Jurkat, Clone E6-1 (cell line): ENCODE measurements at places on chromosomes 1 and 21.

- no peak for DNase-seq
These were observed 12.3 kb downstream of the COLGALT2 start for GRCh38 chr1:184025242-184025675.

GRCh38 chr1:3774946-3775489, 2.5 kb downstream of the SMIM1 start:
- DNase-seq: no peak

- DNase-seq: no peak
These were observed 131.8 kb upstream of the IPO9 start for GRCh38 chr1:201697174-201697573.

DNA sequence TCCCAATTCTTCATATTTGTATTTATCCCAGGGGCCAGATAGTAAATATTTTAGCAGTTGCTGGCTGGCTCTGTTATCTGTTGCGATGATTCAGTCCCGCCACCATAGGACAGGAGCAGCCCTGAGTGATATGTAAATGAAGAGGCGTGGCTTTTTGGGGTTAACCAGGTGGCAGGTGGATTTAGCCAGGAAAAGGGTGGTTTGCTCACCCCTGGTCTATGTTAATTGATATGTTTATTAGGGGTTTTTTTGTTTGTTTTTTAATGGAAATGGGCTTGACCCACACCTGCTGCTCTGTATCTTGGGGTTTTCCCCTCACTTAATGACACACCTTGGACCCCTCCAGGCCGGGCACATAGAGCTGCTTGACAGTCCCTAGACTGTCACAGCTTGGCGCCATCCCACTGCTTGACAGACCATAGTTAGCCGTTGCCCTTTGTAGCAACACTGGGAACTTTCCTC, 62.8 kb downstream of the PIK3CD start:
- no peak for DNase-seq

GRCh38 chr1:12527564-12527963, 90.4 kb downstream of the DHRS3 start:
- no peak for DNase-seq

- DNase-seq: no peak
These were observed 9.9 kb downstream of the CRP start for GRCh38 chr1:159704481-159704880.

GRCh38 chr1:18947570-18947969, 8.9 kb downstream of the IFFO2 start:
- no peak for DNase-seq

GRCh38 chr1:238469146-238469631, 578.5 kb upstream of the ZP4 start:
- no peak for DNase-seq

- DNase-seq: no peak
These were observed 31.4 kb downstream of the OLFM3 start for GRCh38 chr1:101965341-101965740.

- DNase-seq: no peak
These were observed 1017.9 kb downstream of the ADGRL2 start for GRCh38 chr1:82818586-82818985.

DNA sequence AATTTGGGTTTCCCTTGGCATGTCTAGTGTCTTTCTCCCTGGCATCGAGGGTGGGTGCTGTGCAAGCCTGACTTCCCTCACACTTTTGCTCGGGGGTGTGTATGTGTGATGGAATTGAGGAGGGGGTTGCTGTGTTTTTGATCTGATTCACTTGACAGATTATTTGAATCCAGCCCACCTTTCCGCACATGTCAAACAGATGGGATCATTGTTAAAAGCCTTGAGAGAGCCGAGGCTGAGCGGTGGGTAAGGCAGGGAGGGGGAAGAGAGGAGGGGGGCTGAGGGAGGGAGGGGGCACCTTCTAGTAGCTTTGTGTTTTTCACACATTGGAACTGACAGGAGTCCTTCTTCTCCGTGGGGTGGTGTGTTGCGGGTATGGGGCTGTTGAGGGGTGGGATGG, 90.0 kb downstream of the PAPPA2 start:
- no peak for DNase-seq

GRCh38 chr1:45952072-45952471, 148.7 kb downstream of the MAST2 start:
- DNase-seq: no peak

DNA sequence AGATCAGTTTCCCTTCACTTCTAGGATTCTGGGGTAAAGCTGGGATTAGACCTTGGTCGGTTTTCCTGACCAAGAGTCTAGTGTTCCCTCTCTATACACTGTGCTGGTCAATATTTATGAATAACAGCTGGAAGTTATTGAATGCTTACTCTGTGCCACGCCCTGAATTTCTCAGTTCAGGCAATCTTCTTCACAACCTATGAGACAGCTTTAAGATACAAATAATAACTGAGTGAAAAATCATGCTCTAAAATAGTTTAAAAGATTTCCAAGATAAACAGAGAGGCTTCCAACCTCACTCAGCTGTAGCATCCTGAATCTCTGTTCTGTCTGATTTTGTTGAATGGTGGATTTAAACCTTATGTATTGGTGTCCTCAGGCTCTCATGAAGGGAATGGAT, 72.2 kb downstream of the GNG12 start:
- DNase-seq: no peak

DNA sequence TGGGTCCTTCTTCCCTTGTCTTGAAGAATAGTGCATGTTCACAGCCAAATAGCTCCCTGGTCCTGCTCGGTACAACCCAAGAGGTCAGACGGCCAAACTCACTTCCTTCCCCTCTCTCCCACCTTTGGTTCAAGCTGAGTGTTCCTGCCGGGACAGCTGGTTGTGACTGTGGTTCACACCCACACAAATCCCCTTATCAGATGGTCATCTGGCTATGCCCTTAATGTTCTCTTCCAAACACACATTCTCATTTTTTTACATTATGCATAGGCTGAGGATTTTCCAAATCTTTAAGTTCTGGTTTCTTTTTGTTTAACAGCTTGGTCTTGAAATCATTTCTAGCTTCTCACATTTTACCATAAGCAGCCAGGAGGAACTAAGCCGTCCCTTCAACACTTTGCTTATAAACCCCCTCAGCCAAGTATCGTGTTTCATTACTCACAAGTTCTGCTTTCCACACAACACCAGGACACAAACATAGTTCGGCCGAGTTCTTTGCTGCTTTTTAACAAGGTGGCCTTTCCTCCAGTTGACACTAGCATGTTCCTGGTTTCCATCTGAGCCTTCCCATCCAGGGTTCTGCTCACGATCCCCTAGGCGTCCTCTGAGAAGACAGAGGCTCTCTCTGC, 19.7 kb upstream of the TSPEAR start:
- no peak for DNase-seq

- DNase-seq: no peak
These were observed 283.4 kb downstream of the PTPRU start for GRCh38 chr1:29519788-29520110.

DNA sequence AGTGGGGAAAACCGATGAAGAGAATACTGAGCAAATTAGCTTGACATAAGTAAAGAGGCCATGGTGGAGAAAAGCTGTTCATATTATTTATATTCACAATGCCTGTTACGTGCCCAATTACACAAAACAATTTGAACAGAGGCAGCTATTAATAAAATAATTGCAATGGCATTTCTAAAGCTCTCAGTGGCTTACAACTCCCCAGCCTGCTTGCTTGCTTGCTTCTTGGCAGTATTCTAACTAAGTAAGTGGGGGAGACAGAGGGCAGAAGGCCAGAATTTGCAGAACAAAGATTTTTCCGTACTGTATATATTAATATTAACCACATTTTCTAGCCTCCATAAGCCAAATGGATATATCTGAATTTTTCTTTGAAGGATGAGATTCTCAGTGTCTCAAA, 12.9 kb downstream of the PTPN14 start:
- DNase-seq: no peak

DNA sequence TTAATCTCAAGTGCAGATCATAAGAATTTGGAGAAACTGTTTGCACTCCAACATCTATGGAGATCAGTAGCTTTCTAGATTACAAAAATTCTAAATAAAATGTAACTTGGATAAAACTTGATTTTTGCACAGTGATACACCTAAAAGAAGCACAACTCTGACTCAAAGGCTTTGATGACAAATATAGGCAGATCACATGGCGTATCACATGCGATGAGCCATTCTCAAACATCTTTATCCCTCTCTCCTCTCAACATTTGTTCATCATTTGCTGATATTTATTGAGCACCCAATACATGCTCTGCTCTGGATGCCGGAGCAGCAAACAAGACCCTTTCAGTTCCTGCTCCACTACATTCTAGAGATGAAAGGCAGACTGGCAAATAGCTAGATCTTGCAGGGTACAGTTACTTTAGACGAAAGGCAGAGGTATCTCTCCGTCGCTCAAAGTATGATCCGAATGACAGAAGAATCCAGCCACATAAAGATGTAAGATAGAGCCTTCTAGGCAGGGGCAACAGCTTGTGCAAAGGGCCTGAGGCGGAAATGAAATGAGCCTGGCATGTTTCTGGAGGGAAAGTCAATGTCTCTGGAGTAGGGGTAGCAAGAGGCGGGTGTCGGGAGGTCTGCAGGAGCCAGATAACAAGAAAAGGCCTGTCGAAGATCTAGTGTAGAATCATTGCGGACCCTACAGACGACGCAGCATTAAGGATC, 145.8 kb upstream of the ERRFI1 start:
- no peak for DNase-seq

DNA sequence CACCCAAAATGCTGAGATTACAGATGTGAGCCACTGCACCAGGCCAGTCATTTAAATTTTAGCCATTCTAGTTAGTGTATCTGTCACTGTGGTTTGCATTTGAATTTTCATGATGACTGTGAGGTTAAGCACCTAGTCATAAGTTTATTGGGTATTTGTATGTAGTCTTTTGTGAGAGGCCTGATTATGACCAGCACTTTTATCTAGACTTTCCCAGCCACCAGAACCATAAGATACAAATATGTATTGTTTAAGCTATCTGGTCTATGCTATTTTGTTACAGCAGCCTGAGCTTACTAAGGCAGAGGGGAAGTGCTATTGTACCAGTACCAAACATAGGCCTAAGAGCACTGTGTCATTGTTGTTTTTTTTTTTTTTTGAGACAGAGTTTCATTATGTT, 19.9 kb upstream of the DNAJC6 start:
- DNase-seq: no peak

- no peak for DNase-seq
These were observed 36.6 kb upstream of the TMEM52 start for GRCh38 chr1:1955621-1956094.

- no peak for DNase-seq
These were observed 18.4 kb upstream of the F3 start for GRCh38 chr1:94559921-94560320.

GRCh38 chr1:59475737-59476136, 178.8 kb downstream of the FGGY start:
- DNase-seq: no peak

DNA sequence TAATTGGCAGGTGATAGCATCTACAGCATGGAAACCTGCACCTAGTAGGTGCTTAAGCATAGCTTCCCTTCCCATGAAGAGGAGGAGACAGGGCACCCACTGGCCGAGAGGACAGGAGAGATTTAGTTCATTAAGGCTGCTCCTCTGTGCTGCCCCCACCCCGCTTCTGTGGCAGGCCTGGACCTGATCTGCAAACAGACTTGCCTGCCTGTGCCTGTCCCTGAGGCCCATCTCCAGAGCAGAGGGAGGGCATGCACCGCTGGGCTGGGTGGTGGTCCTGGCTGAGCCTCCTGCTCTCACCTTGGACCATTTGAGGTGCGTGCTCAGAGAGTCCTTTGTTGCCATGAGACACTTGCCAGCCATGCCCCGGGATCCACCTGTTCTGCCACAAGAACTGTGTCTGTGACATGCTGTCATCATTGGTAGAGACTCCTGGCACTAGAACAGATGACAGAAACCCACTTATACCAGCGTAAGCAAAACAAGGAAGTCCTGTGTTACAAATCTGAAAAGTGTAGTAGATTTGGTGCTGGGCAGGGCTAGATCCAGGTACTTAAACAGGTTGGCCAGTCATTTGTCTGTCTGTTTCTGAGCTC, 55.6 kb downstream of the PTPRF start:
- DNase-seq: no peak

DNA sequence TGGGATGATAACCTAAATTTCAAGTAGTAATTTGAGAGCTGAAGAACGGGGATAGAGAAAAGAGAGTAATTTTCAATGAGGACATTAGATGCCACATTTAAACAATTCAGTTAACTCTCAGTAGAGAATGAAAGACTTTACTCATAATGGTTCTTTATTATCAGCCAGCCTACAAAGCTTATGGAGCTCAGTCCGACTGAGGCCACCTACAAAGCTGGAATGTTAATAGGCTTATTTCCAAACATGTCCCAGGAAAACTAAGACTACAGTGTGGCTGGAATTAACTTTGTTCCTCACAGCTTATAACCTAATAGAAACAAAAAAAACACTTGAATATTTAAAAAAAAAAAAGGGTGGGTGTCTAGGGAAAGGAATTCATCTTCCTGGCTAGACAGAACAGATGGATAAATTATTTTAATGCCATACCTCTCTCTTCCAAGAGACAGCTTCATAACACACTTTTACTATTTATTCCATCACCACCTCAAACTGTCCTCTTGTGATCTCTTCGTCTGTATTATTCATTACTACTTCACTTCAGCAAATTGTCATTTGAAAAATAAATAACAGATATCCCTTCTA, 9.8 kb downstream of the SLC19A2 start:
- DNase-seq: no peak

GRCh38 chr1:88737338-88737927, 53.4 kb downstream of the PKN2 start:
- DNase-seq: no peak
